Activated CD8-positive, alpha-beta memory T cell treated with anti-CD3 and anti-CD28 coated beads, Interleukin-2, amount 50 U/mL, for 4 hours (primary cell): ENCODE measurements at places on chromosomes 7 and 10.

- no peak for DNase-seq
Measured at GRCh38 chr7:106823631-106824030, 41.5 kb upstream of the PIK3CG start.

- no peak for DNase-seq
Measured at GRCh38 chr10:60605476-60605875, 172.8 kb upstream of the CDK1 start.

DNA sequence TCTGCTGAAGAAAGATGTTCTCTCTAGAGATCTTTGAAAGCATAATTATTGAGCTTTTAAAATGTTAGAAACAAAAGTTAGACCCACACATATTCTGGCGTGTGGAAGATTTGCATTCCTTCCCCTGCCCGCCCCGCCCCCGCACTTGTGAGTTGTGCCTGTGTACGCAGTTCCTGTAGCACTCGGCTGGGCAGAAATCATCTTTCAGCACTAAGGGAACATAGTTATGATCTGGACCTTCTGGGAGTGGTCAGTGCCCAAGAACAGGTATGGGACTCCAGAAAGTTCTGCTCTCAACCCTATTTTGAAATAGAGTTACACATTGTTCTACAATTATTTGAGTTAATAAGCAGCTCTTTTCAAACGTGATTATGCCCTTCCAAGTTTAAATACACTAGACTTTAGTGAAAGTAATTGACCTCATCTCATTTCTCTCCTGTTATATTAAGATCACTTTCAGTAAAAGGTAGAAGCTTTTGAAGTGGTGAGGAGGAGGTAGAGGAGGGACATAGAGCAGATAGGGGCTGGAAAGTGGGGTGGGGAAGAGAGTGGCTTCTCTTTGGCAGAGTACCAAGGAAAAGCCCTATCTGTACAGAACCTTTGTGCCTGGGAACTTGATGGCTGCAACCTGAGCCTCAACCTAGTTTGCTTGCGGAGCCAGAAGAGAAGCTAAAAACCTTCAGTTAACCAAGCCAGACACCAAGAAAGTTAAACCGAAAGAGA, 5.7 kb downstream of the BLVRA start:
- peak; percentile 42 for DNase-seq

DNA sequence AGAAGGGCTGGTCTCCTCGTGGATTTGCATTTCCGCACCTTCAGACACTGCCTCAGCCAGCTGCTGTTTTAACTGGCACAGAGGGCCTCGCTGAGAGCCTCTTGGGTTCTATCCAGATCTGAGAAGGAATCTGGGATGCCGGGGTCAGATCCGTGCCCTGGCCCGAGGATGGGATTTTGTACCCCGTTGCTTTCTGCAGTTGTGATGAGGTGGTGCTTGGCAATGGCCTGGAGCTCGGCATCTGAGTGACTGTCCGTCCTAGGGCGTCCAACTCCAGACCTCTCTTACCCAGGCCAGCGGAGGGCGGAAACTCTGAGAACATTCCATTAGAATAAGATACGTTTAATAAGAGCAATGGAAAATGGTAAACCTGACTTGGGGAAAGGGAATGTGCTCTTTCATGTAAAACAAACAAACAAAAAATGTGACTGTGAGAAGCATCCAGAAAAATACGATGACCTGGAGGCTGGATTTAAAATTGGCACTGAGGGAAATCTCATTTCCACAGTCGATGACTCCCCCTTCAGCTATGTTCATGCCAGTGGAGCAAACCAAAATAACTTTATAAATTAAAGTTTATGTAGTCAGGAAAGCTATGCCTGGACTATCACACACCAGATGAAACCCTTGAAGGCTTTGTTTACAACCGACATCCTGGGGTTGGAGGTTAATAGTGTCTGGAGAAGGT, 39.6 kb downstream of the GRK5 start:
- no peak for DNase-seq

DNA sequence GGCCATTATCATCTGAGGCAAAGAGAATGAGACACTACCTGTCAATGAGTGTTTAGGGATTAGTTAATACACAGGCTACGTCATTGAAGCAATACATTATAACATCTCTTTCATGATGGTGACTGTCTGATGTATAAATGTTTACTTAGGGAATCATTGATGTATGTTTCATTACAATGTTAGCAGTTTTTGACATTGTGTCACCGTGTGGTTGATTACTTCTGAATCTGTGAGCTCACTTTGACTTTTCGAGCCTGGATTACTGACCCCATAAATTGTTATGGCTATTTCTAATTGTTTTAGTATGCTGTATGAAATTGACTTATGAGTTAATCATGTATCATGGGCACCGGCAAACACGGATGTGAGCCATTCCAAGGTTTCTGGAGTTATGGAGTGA, 494.0 kb downstream of the MAGI2 start:
- DNase-seq, result no peak

GRCh38 chr10:122348512-122348911, 26.0 kb upstream of the PLEKHA1 start:
- no peak for DNase-seq

- no peak for DNase-seq
Measured at GRCh38 chr7:5433181-5433580, 9.5 kb upstream of the TNRC18 start.

DNA sequence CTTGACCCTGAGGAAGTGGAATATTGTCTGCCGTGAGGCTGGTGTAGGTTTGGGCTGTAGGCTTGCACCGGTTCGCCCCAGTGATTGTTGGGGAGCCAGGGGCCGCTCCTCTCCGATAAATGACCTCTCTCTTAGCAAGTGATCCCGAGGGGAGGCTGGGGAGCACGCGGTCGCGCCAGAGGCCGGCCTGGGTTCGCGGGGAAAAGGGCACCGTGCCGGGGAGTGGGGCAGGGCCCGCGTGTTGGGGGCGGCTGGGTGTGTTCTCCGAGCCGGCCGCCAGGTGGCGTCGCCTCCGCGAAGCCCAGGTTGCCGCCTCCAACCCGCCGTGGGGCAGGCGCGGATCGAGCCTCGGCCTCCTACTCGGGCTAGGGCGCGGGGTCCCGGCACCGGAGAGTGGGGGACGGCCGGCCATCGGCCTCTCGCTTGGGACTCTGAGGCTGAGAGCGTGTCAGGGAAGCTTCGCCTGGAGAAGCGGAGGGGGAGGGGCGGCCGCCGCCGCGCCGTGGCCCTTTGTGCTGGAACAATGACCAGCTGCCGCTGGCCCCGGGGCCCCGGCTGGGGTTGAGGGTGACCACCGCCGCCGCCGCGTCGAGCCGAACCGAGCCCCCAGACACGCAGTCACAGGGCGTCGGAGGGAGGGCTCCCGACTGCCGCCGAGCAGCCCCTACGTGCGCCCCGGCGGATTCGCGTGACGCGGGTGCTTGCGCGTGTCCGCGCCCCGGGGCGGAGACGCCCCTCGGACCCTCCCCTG, 442 bp upstream of the LZTS2 start:
- DNase-seq, result peak; percentile 81

GRCh38 chr10:121452581-121452980, 145.7 kb downstream of the FGFR2 start:
- no peak for DNase-seq

- no peak for DNase-seq
Measured at GRCh38 chr7:82044497-82045080, 274.7 kb upstream of the HGF start.

- DNase-seq, result no peak
Measured at GRCh38 chr7:78052112-78052511, 253.5 kb downstream of the PHTF2 start.

DNA sequence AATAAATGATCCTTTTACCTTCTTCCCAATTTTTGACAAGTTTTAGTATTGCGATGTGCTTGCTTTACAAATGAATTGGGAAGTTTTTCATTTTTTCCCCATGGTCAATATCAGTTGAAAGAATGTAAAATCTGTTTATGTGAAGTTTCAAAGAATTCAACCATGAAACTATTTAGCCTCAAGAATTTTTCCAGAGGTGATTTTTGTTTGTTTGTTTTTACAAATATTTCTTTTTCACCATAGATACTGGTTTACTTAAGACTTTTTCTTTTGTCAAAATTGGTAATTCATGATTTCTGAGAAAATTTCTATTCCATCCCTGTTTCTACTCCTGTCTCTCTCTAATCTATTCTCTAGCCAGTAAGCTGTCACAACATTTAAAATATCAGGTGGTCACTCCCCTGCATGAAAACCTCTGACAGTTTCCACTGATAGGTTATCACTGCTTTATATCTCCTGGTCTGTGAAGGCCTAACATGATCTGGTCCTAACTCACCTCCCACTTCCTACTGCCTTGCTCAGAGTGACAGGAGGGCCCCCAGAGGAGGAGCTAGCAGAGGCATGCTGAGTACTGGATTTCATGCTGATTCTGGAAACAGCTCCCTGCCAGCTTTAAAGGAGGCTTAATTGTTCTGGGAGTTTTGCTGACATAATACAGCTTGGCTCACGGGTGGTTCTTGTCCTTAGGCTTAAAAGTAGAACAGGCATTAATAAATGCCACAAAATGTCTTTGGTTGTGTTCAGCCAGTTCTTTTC, 7.6 kb upstream of the ARMS2 start:
- no peak for DNase-seq
